ENCODE measurements at places on chromosomes 2 and 18. TPM values are rescaled to one million over a fixed set of nuclear protein-coding genes. Genes with fewer than 3 reads are reported as not detected.

The LOXL3 gene
- 10.6 TPM for total RNA-seq

The PLB1 gene
- 1.3 TPM for total RNA-seq

The CKAP2L gene
- total RNA-seq = 22.5 TPM

The CYS1 gene
- total RNA-seq = 0.35 TPM

The STEAP3 gene
- total RNA-seq = 2.8 TPM

The PTH2R gene
- 0.13 TPM for total RNA-seq

The NETO1 gene
- 19.6 TPM for total RNA-seq

The ASB18 gene
- total RNA-seq = 0.38 TPM

The SNORC gene
- 1.4 TPM for total RNA-seq

The EML6 gene
- 4.2 TPM for total RNA-seq

The DCDC2C gene
- not detected for total RNA-seq

The RAB31 gene
- 5.8 TPM for total RNA-seq

The ERLEC1 gene
- 30.4 TPM for total RNA-seq

The CIDEA gene
- total RNA-seq = not detected

The POMC gene
- not detected for total RNA-seq

The CAPN14 gene
- 0.21 TPM for total RNA-seq

The PTPN4 gene
- 24.3 TPM for total RNA-seq

The ARHGAP28 gene
- total RNA-seq = 6.0 TPM

The CD207 gene
- 0.21 TPM for total RNA-seq

The SLC5A7 gene
- 4.1 TPM for total RNA-seq

The SERPINB12 gene
- total RNA-seq = not detected

The IL1R1 gene
- 5.7 TPM for total RNA-seq

The EMILIN1 gene
- total RNA-seq = 2.0 TPM

The PID1 gene
- total RNA-seq = 0.58 TPM

The UGT1A7 gene
- 2.3 TPM for total RNA-seq

The SPP2 gene
- 0.53 TPM for total RNA-seq

The TLX2 gene
- total RNA-seq = 0.06 TPM

The MYO7B gene
- 0.14 TPM for total RNA-seq

The EFEMP1 gene
- total RNA-seq = 5.6 TPM

The LINC00305 gene
- total RNA-seq = not detected

The SPHKAP gene
- total RNA-seq = 8.2 TPM

The ABCA12 gene
- 0.14 TPM for total RNA-seq

The CYP1B1 gene
- total RNA-seq = 8.8 TPM

The PARD6G gene
- 7.7 TPM for total RNA-seq

The STPG4 gene
- 1.3 TPM for total RNA-seq

The GPR45 gene
- 0.61 TPM for total RNA-seq

The ONECUT2 gene
- 0.67 TPM for total RNA-seq

The MFSD2B gene
- 1.4 TPM for total RNA-seq

The ACTG2 gene
- 0.60 TPM for total RNA-seq

The NT5C1B gene
- not detected for total RNA-seq

The TMEM247 gene
- not detected for total RNA-seq

Data from motor neuron (in vitro differentiated cells).